Activated CD8-positive, alpha-beta memory T cell treated with anti-CD3 and anti-CD28 coated beads for 1 hour (primary cell): ENCODE measurements at places on chromosomes 6 and 20.

GRCh38 chr6:127691146-127691545, 114.2 kb downstream of the C6orf58 start:
- DNase-seq = no peak

GRCh38 chr6:113383701-113384100, 473.4 kb upstream of the MARCKS start:
- DNase-seq = no peak

DNA sequence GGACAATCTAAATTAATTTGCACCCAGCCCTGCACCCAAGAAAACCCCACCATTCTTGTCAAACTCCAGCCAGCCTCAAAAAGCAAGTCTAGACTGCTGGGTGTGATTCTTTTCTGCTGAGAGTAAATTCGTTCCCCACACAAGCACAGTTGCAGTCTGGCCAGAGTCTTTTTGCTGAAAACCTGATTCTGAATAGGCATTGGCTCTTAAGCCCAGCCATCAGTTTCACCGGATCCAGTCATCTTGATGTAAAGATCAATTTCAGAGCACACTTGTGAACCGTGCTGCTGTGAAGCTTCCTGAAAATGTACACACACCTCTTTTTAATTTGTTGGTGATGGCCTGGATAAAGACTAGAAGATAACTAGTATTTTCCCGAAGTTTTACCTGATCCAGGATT, 159.4 kb upstream of the GGTLC1 start:
- no peak for DNase-seq

DNA sequence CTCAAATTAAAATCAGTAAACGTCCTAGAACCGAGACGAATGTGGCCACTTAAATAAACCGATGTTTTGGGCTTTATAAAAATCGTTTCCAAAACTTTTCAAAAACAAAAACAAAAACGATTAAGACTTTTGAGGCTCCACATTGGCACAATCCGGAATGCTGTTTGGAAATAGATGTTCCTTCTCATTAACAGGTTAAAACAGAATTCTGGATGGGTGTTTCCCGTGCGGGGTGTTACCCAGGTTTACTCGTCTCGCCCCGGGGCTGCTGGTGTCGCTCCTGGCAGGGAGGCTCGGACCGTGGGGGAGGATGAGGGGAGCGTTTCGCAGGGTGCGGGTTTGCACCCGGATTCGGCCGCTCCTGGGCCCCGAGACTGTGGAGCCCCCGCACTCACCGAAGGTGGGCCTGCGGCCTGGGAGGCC, 1.2 kb downstream of the GATA5 start:
- no peak for DNase-seq

DNA sequence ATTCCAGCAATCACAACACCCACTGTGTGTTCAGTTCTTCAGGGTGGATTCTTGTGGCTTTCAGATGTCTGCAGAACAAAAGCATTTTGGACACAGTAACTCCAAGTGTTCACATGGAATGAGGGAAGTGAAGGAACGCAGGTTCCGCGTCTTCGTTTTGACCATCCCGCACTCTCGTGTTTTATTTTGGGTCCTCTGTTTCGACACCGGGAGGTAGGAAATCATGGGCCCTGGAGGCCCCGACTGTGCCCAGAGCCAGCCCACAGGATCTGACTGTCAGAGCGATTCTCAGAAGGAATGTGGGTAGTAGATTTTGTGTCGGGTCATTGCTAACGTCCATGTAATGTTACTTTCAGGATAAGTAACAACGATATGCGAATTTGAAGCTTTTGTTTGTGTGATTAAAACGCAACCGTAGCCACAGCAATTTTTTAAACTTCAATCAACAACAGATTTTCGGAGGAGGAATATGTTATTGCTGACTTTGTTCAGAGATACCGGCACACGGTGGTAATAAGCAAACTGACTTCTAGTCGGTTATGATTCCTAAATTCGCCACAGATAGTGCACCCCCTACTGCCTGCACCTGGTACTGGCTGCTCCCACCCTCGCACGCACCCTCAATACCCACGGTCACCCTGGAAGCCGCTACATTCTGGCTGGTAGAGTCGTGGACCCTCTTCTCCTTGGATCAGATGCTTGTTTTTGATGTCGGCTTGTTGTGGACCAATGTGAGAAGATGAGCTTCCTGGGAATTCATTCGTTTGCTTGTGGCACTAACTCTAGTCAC, 10.5 kb downstream of the NPEPL1 start:
- DNase-seq = no peak

DNA sequence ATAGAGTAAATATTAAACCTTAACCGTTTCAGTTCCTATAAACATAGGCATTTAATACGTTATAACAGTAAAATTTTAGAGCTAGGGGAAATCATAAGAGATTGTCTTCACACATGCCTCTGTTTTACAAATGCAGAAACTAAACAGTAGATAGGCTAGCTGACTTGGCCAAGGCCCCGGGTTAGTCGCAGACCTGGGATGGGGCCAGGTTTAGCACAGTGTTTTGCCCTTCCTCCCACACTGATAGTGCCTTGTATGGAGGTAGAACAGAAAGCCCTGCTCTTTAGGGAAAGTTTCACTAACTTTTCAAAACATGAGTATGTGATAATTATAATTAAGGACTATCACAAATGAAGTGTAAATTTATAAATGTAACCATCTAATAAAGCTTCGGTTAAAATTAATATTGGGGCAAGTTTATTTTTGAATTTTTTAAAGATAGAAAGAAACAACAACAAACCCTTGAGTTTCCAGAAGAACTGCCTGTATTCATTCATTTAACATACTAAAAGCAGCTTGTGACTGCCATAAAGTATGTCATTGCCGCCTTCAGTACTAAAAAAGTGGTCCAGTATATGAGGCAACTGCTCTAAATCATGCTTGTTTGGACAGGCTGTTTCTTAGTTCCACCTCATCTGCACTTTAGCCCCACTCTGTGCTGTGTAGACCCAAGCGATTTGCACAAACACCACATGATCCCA, 62.5 kb upstream of the LOC128125822 start:
- no peak for DNase-seq
